ENCODE measurements at places on chromosomes 5 and 9. TPM values are rescaled to one million over a fixed set of nuclear protein-coding genes. Genes with fewer than 3 reads are reported as not detected.

Gene NMUR2
- total RNA-seq: not detected

Gene MOB3B
- 0.03 TPM for total RNA-seq

Gene NTNG2
- 0.02 TPM for total RNA-seq

Gene MLANA
- 0.11 TPM for total RNA-seq

Gene PSD2
- total RNA-seq: not detected

Gene TOPORS
- 28.8 TPM for total RNA-seq

Gene TIMD4
- not detected for total RNA-seq

Gene PHF24
- not detected for total RNA-seq

Gene SERF1A
- total RNA-seq: 1.8 TPM

Gene FBXL7
- total RNA-seq: 0.07 TPM

GRCh38 chr9:104905153-104905901 lies 22.6 kb downstream of the ABCA1 start:
- no peak for DNase-seq

DNA sequence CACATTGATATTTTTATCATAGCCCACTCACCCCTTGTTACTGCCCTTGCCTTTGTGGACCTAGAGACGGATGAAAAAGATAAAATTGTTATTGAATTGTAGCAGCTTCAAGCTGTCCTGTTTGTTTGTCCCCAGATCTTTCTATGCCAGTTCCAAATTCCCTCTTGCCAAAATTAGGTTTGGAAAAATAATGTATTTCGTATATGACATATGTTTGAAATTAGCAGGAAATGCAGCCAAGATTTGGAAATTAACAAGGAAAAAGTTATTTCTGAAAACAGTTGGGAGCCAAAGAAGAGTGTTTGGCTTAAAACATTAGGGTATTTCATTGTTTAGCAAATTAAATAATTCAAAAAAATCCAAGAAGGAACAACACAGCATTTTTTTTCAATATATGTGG lies 33.5 kb downstream of the SPATA31D1 start:
- no peak for DNase-seq

GRCh38 chr9:116405321-116405720 lies 251.7 kb downstream of the PAPPA start:
- no peak for DNase-seq

GRCh38 chr9:37618817-37619216 lies 26.4 kb upstream of the TOMM5 start:
- DNase-seq: no peak

GRCh38 chr9:70935856-70936255 lies 185.6 kb downstream of the TRPM3 start:
- no peak for DNase-seq

GRCh38 chr5:155082401-155082800 lies 68.8 kb downstream of the KIF4B start:
- DNase-seq: no peak

DNA sequence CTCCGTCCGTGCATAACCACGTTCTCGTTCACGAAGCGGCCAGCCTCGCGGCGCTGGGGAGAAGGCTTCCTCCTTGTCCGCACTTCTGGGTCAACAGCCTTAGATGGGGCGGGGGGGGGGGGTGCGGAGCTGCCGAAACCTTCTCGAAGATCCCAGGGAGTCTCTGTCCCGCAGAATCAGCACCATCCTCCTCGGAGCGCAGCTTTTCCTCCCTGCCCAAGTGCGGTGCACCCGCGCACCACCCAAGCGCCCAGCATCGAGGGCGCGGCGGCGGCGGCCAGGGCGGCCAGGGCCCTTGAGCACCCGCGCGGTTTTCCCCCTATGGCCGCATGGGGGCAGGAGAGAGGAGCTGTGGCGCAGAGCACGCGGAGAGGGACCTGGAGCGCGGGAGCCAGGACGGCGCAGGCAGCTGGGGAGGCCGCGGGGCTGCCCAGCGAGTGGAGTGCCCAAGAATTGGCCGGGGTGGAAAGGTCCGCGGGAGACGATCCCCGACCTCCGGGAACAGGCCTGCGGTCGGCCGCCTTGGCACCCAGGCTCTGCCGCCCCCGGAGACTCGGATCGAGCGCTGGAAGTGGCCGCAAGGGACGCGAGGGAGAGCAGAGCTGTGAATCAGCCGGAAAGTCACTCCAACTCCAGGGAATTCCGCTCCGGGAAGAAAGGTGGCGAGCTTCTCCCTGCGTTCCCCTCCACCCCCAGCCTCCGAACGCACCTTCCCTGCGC lies 43.1 kb downstream of the TMEM174 start:
- DNase-seq: peak; percentile 49

- no peak for DNase-seq
These were observed 189.5 kb downstream of the ERCC6L2 start for GRCh38 chr9:96064826-96065481.

GRCh38 chr5:2302169-2302568 lies 419.4 kb upstream of the IRX4 start:
- DNase-seq: no peak

DNA sequence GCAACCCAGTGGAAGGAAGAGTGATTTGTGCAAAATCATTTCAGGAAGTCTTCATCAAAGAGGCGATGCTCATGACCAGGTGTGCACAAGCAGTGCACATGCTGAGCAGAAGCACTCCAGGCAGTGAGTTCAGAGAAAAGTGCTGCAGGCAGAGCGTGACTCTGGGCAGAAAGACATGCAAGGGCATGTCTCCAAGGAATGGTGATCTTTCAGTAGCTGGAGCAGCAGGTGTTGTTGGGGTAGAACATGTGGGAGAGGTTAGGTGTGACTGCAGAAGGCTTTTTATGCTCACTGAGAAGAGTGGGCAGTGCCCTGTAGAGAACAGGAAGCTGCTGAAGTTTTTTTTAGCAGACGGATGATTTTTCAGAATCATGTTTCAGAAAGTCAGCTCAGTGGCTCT lies 545.4 kb upstream of the TLE4 start:
- DNase-seq: no peak

- DNase-seq: no peak
These were observed 624.8 kb downstream of the CHSY3 start for GRCh38 chr5:130529111-130529510.
